ENCODE measurements at places on chromosomes 11 and 22.

GRCh38 chr11:74784234-74784633 is 35.6 kb downstream of the RNF169 start:
- no peak for DNase-seq

DNA sequence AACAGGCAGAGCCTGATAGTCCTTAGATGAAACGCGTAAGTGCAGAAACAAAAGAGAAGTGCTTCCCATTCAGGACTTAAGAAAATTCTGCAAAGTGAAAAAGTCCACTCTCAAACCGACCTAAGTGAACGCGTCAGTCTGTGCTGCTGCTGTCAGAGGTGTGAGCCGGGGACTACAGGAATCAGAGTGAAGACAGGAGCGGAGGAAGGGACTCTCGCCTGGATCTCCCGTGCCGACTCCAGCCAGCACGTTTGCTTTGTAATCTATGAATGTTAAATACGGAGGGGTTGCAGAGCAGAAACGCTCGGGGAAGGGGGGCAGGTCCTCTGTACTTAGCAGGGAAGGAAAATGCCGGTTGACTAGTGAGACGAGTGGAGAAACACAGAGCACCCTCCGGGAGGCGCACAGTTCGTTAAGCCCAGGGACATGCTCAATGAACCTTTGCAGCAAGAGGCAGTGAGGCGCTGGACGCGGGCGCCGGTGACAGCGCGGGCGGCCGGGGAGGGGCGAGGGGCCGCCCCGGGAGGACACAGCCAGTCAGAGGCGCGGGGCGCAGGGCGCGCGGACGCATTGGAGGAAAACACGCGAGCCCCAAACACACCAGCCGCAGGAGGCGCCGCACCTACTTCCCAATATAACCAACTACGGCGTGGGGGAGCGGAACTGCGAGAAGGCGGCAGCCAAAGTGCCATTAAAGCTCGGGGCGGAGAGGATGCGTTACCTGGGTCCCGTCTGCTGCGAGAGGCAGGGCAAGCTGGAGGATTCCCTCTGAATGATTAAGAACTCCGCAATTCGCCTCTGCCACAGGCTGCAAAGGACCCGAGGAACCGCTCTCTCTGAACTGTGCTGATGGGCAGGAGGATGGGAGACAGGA is at the start of gene CNTN5:
CNTN5 (plus strand) TSS at position 598 of the 874 bp plus-strand sequence.
- no peak for DNase-seq

DNA sequence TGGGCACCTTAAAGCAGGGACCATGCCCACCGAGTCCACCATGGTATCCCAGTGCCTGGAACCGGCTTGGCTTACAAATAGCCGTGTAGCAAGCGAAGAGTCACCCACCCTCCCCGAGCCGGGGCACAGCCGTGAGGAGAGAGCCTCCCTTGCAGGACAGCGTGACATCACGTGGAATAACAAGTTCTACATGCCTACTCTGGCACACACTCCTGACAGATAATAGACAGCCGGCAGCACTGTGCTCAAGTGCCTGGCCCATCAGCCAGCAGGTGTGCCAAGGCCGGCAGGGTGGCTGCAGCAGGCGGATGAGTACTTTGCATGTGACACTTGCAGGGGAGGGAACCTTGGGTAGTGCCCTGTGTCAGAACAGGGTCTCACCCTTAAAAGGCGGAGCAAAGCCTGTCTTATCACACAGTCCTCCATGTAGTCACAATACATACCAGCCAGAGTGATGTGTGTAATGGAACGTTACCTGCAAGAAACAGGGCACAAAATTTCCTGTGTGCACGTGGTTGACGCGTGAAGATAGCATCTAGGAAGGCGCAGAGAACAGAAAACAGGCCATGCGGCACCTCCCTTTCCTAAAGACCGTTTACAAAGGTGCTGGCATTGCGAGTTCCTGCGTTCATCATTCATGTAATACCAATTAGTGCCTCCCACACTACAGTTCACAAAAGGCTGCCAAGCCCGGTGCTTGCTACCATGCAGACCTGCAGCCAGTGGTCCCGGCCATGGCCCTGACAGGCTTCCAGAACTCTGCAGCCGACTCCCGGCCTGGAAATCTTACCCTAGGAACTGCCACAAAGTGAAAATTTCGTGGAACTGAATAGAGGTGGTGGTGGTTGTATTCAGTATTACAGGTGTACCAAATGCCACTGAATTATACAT is 16.4 kb downstream of the TOM1 start:
- no peak for DNase-seq

- no peak for DNase-seq
Observed at GRCh38 chr11:132093536-132094259, 723.3 kb downstream of the NTM start.

GRCh38 chr22:39311592-39312400 is 7.6 kb downstream of the RPL3 start:
- DNase-seq, result peak; percentile 76

DNA sequence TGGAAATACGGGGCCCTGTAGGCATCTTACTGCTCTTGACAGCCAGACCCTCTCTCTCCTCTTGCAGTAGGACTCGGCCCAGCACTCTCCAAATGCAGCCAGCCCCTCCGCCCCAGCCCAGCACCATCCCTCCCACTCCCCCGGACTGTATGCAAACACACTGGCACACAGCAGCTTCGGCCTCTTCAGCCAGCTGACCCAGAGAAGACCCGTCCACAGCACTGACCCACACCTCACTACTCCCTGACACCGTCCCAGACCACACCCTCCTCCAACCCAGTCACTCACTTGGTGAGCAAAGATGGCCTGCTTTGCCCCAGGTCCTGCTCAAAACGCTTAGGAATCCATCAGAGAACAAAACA is 164.6 kb downstream of the IGLL1 start:
- DNase-seq, result no peak

- DNase-seq, result peak; percentile 58
Observed at GRCh38 chr11:46183819-46184218, 62.6 kb upstream of the PHF21A start.

DNA sequence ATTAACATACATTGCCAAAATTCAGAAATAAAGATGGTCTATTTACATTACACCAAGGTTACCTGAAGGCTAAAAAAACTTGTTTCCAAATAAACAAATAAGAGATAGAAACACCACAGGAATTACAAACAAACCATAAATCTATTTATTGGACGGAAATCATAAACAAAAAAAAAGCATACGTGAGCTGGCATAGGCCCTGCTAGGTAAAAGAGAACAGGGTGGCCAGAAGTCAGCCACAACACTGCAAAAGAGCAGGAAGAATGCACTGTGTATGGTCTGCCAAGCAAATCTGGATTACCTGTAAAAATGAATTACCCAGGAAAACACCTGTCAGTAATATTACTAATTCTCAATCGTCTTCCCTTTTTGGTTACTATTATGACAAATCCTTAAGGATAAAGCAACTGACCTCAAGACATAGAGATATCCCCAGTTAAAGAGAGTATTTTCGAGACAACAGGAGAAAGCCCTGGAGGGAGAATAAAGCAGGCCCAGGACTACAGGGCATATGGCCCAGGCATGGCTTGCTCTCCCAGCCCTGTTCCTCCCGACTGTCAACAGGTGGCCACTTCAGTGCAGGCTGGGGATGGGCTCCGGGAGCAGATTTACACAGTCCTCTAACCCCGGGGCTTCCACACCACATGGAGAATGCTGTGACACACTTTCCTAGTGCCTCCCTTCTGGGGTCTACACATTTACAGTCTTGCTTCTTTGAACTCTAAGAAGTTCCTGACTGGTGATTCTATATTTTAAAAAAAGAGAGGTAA is 18.0 kb downstream of the PPP2R1B start:
- no peak for DNase-seq

DNA sequence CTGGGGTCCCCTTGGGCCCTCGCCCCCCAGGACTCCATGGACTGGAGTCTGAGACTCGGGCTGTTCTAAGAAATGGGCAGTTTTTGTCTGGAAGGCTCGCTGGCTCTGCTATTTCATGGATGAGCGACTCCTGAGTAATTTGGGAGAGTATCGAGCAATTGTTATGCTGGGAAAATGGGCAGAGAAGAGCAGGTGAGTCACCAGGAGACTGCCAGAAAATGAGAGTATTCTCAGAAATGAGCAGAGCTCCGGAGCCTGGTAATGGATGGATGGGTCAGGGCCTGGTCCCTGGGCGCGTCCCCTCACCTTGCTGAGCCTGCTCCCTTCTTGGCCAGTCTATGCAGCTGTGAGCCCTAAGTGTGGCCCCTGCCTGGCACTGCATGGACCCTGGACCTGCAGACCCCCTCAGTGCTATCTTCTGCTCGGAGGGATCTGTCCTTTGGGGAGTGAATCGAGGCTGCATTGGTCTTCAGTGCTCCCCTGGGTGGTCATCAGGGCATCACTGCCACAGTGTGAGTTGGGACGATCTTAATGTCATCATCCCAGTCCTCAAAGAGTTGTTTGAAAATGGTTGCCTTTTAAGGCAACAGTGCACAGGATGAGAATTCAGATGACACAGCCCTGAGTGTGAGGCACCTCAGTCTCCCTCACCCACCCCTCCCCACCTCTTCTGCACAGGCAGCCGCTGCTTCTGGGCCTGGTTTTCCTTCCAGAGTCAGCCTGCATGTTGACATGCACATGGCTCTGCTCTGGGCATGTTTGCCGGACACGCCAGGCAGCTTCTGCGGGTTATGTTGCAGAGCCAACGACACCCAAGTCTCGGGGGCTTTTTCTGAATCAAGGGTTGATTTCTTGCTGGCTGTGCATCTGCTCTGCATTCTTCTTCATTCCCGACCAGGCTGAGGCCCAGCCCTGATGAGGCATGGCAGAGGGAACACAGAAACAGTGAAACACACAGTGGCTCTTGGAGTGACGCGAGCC is 519.0 kb downstream of the TBC1D22A start:
- DNase-seq, result peak; percentile 97

- DNase-seq, result no peak
Observed at GRCh38 chr22:50101870-50102565, 12.2 kb downstream of the MOV10L1 start.

DNA sequence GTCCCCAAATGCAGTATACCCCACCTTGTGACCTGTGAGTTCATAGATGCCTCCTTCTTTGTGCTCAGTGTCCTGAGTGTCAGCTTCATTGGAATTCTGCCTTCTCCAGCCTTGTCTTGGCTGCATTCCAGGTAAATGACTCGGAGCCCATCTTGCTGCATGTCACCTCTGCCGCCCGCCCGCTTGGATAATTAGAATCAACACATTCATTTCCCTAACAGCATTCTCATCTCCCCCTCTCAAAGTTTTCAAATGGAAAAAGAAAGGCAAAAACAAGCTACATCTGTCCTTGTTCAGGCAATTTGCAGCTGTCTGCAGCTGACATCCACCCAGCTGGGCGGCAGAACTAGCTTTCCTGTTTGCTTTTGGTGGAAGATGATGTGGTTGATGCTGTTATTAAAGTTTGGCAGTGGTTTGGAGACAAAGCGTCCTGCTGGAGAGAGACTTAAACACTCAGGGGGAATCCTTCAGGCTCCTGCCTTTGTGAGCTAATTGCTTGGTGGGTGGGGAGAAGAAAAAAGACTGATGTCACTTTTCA is 198.8 kb upstream of the SEZ6L start:
- DNase-seq, result no peak

- DNase-seq, result peak; percentile 1
Observed at GRCh38 chr22:29798801-29799200, 31.6 kb downstream of the UQCR10 start.

GRCh38 chr11:1397146-1397861 is 7.6 kb downstream of the BRSK2 start:
- peak; percentile 82 for DNase-seq

- DNase-seq, result peak; percentile 63
Observed at GRCh38 chr22:17267661-17268330, 48.6 kb upstream of the ADA2 start.

DNA sequence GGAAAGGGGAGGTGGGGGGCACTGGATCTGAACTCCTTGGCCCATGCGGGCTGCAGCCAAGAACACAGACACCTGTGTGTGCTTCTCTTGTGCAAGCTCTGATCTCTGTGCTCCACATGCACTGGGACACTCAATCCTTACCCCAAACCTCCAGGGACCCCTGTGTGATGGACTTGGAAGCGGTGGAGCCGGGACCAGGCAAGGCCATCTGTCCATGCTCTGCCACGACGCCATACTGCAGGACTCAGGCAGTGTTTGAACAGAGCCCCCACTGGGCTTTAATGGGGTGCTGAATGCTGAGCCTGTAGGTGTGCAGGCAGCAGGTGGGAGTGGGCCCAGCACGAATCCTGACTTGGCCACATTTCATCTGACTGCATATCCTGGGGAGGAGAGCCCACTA is 23.4 kb downstream of the PPM1F start:
- DNase-seq, result peak; percentile 35

Measured in osteoblast (primary cell).